ENCODE measurements at places on chromosomes 12 and 14.

DNA sequence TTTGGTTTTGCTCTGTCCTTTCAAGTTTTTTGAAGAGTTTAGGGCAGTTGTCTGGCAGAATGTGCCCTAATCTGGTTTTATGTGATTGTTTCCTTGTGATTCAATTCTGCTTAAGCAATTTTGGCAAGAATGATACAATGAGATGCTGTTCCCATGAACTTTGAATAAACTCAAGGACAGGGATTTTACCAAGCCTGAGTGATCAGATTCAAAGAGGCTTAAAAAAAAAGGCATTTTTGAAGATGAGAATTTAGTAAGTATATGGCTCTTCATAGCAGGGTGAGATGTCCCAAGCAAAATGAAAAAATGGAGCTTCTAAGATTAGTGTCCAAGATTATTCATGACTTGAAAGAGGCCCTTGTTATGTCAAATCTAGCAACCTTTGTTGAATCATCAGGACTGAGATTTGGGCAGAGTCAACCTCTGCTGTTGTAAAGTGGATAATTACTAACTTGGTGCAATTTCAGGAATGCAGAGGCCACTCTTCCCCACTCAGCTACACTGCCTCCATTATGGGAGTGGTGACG, 180.6 kb upstream of the NUDT4 start:
- no peak for DNase-seq

DNA sequence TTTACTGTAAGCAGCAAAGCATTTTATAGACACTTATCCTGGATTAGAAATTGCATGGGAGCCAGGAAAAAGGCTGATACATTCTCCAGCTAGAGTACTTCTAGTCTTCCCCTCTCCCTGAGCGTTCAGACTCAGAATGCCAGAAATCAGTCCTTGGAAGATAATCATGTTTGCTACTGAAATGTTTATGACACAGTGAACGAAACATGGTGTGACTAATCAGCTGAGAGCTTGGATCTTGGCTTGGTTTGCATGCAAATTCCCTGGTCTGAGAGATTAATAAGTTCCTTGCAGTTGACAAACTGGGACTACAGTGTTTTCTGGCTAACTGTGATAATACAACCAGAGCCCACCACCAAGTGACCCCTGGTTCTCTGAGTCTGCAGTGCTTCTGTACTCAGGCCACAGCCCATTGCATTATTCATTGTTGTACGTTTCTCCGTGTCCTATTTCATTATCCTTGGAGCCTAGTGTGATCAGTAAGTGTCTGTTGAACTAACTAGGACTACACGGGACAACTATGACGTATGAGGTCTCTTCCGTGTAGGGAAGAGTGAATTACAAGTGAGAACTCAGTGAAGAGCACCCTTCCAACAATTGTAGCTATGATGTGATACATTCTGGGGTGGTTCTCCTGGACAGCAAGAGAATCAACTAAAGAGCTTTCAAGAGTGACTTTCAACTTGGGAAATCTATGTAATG, 34.6 kb upstream of the EVL start:
- no peak for DNase-seq

DNA sequence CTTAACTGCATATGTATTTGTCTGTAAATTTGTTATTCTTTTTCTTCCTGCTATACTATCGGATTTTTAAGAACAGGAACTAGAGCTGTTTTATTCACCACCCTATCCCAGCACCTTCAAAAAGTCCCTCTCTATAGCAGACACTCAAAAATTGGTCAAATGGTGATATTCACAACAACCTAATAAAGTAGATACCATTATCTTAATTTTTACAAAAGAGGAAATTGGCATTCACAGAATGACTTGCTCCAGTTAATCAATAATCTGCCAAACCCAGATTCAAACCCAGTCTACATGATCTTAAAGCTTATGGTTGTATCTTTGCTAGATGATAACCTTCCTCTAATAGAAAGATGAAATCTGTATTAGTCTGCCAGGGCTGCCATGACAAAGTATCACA, 426.6 kb downstream of the EGLN3 start:
- no peak for DNase-seq

DNA sequence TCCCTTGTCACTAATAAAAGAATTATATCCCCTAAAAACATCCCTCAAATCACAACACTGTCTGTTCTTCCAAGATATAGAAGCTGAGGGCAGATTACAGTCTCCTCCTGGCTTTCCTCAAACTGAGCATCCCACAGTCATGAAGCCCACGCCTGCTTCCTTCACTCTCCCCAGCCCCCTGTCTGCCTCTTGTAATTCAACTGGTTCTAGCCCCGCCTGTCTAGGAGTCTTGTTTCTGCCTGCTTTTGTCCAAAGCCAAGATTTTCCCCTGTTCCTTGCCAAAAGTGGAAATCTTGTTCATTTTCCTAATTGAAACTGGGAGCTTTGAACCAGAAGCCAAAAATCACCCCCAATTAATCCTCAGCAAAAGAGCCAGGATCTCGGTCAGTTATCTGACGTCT, 35.9 kb upstream of the PWP1 start:
- no peak for DNase-seq

DNA sequence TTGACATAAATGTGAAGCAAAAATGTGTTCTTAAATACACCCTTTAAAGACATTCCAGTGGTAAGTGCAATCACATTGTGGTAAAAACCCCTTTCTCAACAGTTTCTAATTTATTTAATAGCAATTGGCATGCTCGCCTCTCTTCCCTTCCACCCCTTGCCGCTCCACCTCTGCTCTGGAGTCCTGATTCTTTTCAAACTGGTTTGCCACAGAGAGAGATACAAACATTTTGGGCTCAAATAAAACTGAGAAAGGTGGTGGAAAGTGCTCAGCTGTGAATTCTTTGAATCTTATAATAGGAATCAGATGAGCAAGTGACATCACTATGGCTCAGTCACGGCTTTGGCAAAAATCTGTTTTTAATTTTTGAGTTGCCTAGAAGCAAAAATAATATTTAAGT, 993.9 kb downstream of the GALC start:
- no peak for DNase-seq

DNA sequence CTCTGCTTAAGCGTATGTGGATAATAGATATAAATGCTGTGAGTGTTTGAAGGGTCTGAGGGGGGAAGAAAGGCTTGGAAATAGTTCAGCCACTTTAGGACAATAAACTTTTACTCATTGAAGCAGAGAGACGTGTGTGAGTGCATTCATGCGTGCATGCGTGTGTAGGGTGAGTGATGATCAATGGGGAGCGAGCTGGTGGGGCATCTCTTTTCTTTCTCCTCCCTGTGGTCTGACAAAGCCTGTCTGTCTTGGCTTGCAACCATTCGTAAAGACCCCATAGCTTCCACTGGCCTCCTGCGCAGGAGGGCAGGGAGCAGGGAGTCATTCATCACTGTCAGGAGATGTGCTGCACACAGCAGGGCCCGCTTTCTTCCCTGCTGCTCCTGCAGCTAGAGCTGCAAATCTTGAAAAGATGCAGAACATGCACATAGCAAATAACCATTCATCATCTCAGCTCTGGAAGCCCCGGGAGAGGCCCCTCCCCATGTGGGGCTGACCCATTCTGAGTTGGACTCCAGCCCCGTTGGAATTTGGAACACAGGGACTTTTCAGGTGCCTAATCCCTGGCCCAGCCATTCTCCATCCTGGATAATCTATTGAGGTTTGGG, 223.2 kb downstream of the PPM1H start:
- DNase-seq = no peak

Measured in CD4-positive, alpha-beta T cell treated with Interferon alpha-2 for 1 hour (primary cell).